ENCODE measurements at places on chromosomes 5 and 9.

DNA sequence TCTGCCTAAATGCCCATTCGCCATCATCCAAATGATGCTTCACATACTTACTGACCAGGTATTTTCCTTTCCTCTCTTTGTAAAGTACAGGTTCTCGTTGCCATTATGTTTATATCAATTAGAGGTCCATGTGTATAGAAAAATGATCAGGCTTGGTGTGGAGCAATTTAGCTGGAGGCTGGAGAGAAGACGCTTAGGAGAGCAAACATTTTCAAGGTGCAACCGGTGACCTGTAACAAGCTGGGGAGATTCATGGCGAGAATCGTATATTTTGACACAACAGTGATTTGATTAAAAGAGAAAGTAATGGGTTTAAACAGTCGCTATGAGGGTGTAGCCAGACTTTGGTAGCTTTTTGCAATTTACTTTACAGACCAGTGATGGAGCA lies 170.9 kb upstream of the TBCA start:
- no peak for DNase-seq

DNA sequence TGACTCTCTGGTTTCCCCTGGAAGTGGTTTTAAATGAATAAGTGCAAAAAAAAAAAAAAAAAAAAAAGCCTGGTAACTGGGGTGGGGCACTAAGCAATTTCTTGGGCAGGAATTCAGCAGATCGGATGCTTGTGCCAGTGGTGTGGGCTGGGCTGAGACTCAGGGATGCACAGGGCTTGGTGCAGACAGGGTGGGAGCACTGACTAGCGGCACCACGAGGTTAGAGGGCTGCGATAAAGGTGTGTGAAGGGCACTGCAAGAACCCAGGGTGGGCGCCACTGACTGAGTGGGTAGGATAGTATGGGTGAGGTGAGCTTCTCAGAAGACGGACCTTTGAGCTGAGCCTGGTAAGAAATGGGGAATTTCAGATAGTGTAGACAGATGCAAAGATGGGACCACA lies 45.5 kb upstream of the CPLX2 start:
- DNase-seq, result no peak

- DNase-seq, result no peak
Measured at GRCh38 chr5:87765009-87765408, 352.3 kb upstream of the CCNH start.

GRCh38 chr5:154844809-154845208 lies 5.6 kb downstream of the FAXDC2 start:
- DNase-seq, result no peak

DNA sequence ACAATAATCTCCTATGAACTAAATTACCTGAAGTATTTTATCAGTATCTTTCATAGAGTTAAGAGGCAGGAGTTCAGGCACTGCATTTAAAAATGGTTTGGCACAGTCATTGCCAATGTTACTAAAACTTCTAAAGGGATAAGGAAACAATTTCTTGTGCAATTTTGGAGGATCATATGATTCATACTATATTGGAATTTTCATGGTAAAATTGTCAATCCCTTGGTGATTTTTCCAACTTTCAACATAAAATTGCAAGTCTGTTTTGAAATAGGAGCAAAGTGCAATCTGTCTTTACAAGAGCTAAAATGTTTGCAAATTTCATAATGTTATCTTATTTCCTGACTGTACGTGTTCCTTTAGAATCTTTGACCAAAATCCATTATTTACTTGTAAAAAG lies 211.1 kb downstream of the DMRTA1 start:
- no peak for DNase-seq

DNA sequence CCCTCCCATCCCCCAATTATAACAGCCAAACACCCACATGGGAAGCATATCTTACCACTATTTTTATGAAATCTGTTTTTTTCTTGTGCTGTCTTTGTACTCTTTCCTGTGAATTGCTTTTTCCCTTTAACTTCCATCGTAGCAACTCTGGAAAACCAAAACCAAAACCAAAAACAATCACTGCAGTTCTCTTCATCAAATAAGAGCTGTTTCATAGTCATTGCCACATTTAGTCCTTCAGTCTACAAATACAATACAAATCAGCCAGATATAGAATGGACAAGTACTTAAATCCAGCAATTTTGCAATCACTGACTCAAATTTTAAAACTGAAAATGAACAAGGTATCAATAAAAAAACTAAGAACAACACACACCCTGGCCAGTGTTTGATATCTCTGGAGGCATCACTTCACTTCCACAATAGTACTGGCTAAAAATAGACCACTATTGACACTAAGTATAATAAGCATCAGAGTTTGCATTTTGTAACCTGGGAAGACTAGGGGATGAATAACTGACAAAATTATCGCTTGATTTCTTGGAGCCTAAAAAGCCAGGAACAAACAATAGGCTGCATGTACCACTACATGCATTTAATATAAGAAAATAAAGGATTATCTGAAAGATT lies 5.4 kb downstream of the PUM3 start:
- no peak for DNase-seq

DNA sequence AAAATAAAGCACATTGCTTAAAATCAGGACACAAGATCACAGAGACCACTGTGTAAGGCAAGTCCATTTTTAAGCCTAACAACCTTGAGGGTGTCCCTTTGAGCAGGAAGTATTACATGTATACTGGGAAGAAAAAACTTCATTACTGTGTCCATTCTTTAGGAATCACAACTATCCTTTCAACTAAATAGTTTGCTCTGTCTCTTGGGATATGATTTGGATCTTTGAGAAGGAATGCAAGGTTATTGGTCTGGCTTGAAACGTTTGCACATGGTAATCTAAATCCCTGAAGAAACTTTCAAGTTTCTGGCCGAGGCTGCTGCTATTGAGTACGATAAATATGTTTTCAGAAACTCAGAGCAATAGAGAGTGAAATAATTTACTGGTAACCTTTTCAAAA lies 923.0 kb upstream of the SEMA6A start:
- no peak for DNase-seq

DNA sequence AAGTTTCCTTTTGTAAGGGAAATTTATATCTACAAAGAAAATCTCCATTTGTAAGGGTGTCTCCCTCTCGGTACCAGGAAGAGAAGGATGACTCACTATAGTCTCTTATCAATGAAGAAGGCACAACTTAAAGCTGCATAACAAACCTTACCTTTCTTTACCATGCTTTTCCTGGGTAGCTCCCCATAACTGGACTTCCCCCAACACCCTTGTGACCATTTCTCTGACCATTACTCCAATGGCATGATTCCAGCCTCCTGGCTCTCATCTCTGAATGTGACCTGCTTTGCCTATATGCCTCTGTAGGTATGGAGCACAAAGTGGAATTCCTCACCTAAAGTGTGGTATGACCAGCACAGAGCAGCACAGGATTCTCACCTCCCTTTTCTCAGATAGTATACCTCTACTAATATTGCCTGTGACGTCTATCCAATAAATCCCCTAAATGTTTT lies 62.8 kb downstream of the GNA14 start:
- DNase-seq, result no peak

DNA sequence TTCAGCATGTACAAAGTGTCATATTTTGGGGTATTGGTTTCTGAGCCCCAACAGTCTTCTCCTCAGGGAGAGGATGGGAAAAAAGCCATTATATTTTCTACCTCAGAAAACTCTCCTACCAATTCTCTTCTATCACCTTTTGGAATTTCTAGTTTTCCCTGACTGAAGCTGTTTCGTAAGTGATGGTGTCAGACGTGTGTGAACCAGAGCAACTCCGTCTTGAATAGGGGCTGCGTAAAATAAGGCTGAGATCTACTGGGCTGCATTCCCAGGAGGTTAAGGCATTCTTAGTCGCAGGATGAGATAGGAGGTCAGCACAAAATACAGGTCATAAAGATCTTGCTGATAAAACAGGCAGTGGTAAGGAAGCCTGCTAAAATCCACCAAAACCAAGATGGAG lies 197.3 kb upstream of the C9orf72 start:
- DNase-seq, result no peak

DNA sequence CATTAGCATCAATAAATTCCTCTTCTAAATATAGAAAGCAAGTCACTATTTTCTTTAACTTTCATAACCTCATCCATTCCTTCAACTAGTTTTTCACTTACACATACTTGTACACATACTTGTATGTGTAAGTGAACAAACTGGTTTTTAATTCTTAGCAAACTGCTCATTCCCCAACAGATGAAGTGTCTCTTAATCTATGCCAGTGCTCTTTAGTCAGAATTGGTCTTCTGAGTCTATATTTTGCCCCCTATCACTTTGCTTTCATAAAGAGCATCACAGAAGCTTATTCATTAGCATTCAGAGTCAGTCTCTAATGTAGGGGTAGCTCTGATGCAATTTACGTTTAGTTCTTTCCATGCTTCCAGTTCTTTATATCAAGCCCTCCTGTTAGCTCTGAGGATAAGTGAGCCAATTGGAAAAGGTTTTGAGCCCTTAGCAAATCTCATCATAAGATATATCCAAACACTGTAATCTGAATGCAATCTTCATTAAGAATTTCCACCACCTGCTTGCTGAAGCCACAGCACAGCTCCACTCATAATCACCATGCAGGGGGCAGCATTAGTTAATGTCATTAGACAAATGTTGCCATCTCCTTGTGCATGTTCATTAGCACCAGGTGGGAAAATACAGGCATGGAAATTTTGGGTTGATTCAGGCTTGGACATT lies 178.5 kb upstream of the SLC24A2 start:
- DNase-seq, result no peak

DNA sequence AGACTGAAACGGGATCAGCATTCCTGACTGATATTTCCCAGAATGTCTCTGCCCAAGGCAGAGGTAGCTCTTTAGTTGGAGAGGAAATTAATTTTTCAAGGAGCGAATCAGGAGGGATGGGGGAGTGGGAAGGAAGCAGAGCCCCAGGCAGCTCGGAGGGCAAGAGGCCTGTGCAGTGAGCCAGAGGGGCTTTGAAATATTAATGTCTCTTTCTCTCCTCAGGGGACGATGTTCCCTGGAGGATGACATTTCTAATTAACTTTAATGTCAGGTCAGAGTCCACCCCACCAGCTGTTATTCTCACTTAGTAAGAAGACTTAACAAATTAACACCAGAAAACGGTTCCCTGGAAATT lies 45.6 kb downstream of the SLC6A7 start:
- no peak for DNase-seq

GRCh38 chr5:3265936-3266335 lies 329.7 kb upstream of the IRX1 start:
- no peak for DNase-seq

- DNase-seq, result no peak
Measured at GRCh38 chr5:122202952-122203351, 73.6 kb downstream of the ZNF474 start.

- no peak for DNase-seq
Measured at GRCh38 chr9:7579351-7579750, 220.2 kb downstream of the DMAC1 start.

DNA sequence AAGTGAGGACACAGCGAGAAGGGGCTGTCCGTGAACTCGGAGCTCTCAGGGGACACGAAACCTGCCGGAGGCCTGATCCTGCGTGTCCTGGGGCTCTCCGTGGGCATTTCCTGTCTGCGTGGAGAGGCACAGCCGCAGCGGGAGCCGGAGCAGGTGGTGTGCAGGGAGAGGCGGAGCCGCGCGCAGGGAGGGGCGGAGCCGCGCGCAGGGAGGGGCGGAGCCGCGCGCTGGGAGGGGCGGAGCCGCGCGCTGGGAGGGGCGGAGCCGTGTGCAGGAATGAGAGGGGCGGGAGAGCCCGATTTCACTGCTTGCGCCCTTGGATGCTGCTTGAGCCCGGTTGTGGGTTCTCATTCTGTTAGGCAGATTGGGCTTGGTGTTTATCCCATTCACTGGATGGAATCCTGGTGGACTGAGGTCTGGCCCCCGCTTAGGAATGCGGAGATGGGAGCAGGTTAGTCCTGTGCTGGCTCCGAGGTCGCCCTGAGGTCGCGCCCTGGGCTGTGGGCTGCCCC lies 26.7 kb downstream of the NDUFS6 start:
- DNase-seq, result no peak

DNA sequence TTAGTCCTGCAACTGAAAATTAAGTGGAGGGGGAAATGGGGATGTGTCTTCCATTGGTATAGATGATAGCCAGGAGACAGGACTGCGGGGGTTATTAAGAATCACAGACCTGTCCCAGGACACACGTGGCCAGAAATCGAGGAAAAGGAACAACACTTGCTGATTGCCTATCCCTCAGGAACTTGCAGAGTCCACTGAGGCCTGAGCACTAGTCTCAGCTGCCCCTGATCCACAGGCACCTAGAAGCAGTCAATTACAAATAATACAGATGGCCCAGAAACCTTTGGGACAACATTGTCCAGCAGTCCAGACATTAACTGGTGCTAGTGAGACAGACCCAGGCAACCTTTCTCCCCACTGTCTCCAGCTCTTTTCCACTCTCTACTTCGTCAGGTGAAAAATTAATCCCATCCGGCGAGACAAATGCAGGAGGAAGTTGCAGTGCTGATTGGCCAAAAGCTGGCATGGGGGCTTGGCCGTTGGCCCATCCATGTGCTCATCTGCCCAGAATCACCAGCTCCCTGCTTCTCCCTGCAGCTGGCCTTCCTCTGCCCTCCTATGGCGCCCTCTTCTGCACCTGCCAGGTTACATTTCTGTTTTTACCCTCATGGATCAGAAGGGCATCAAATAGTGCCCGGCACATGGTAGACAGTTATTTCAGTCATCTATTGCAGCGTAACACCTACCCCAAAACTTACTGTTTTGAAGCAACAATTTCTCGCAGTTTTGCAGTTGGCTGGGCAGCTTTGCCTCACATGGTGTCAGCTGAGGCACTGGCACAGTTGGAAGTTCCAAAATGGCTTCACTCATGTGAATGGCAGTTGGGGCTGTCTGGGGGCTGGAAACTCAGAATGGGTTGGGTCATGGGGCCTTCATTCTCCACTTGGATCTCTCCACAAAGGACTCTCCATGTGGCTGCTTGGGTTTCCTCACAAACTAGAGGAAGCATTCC lies 3.6 kb upstream of the B4GALT1 start:
- DNase-seq, result no peak

DNA sequence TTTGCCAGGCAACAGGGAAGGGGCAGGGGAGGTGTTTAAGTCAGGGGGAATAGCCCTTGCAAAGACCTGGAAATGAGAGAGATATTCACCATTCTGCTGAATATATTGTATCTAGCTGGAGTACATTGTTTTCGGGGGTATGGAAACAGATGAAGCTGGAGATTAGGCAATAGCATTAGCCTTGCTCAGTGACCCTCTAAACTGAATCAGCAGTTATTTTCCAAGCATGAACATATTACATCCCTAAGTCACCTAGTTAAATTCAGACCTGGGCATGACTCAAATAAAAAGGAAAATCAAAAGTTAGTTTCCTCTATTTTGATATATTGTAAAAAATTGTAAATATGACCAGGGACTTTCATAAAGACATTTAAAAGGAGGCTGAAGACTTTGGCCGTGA lies 544.6 kb upstream of the TRPC7 start:
- DNase-seq, result no peak

GRCh38 chr5:38168029-38168428 lies 90.3 kb upstream of the EGFLAM start:
- no peak for DNase-seq

DNA sequence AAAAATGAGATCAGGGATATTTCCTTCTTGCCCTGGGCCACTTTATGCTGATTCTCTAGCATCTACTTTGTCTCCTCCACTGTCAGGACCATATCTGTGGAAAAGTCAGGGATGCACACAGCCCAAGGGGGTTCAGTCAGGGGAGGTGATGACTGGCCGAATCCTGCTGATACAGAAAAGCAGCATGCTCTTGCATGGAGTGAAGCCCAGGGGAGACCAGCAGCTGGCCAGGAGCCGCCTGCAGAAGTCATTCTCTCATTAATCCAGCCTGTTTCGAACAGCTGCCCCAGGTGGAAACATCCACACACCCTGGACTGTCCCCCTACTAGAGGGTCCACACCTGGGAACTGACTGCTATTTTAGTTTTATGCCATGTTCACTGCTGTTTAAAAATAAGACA lies 177.1 kb downstream of the ATP10B start:
- no peak for DNase-seq

- DNase-seq, result no peak
Measured at GRCh38 chr5:174352681-174353080, 307.2 kb downstream of the NSG2 start.
